NCI-H2081 (cell line): ENCODE measurements at places on chromosomes 6 and 20.

DNA sequence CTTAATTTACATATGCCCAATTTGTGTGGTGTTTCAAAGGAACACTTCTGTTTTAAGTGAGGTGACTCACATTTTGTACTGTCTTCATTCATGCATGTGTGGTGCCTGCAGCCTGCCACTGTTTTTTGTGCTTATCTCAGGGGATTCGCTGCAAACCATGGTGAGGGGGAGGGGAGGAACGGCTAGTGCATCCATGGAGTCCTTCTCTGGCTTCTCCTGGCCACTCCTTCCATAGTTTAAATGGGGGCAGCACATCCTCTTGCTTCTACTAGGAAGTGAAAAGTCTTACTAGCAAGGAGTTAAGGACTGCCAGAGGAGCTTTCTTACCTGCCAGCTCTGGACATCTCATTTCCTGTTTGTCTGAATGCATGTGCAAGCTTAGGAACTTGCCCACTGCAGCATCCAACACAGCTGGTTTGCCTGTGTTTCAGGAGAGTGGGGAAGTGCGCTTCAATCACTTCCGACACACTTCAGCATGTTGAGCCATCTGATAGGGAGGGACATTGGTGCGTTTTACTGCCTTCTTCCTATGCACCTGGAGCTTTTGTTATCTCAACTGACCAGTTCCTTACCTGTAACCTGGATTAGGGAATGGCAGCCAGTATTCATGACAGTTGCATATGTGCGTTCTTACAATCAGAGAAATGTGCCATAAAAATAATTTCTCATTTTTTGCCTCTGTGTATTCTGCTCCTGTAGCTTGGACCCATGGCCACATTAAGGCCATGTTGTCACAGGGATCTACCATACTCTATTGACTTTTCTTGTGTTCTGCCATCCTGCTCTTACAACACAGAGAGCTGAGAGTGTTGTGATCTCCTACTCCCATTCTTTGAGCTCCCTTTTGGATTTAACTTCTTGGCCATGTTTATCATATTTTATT, 211.3 kb downstream of the ARID1B start:
- no peak for DNase-seq

DNA sequence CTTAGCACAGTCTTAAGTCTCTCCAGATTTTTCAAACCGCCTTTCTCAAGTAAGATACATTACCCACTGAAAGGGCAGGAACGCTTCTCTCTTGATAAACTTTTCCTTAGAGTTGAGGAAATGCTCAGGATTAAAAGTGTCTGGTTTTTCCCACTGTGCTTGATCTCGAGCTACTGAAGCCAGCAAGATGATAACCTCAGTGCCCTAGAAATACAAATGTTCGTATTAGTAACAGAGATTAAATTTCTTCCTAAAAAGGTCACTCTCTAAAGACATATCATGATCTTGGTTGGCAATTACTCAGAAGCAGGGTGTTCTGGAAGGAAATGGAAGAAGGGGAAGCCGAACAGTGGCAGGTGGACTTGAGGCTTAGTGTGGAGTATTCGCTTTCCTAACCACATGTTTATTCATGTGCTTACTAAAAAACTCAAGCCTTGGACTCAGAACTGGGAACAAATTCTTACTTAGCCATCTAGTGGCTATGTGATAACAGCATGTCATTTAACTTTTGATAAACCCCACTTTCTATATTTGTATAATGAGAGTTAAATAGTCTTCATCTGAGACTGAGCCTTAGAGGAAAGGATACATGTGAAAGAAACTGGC, 20.1 kb downstream of the C6orf141 start:
- no peak for DNase-seq

GRCh38 chr6:25050356-25050755, 114.6 kb upstream of the RIPOR2 start:
- DNase-seq, result no peak

DNA sequence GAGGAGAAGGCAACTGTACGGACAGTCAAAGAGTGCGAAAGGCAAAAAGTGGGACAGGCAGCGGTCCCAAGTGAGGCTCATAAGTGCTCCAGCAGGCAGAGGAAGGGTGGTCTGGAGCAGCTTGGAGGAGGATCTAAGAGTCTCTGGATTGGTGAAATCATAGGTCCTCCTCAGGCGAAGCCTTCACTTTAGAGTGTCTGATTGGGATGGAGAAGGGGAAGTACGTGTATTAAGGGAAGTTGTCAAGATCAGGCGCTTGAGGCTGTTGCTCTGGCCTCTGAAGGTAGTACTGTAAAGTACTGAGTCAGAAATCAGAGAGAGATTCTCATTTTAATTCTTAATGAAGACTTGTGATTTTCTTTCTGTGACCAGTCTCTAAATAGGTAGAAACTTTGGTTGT, 185.6 kb downstream of the KIF16B start:
- no peak for DNase-seq

DNA sequence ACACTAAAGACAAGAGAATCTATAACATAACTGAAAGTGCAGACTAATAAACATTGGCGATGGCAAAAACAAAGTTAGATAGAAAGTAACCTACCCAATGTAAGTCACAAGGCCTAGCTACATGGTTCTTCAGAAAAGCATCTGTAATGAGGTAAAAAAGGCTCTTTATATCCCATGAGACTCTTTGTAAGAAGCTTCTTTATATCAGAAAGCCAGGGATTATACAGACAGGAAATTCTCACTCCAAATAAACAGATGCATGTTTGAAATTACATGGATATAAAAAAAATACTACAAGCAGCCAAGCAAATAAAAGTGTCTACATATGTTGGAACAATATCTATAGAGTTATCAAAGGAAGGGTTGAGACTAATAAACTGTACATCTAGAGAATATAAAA, 284.9 kb upstream of the NRSN1 start:
- DNase-seq, result no peak

DNA sequence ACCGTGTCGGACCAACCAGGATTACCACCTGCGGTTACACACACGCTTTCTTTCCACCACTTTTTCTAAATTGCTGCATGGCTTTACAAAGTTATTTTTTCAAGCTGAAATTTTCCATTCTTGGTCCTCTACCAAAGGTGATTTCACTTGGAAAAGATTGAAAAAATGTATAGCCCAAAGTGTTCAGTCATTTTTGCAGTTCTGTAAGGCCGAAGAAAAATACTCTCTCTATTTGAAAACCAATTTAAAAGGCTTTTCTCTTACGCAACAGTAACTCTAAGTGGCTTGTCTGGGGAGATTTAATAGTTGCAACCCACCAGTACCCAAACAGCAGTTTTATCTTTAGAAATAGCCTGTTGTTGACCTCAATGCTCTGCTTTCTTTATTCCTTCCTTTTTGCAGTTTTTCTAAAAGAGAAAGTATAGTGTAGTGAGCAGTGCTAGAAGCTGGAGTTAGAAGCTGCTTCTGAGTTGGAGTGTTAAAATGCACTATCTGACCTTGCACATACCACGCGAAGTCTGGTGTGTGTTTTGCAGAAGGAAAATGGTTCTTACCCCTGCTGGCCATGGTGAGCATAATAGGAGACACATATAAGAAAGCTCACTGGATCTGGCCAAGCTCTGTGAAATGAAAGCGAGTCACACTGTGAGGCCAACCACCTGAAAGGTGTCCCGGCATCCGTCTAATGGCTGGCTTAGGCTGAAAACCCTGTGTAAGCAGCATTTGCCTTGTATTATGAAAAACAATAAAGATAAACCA, 271.6 kb upstream of the PRND start:
- no peak for DNase-seq

GRCh38 chr20:54589402-54590030, 114.1 kb downstream of the DOK5 start:
- DNase-seq, result no peak

GRCh38 chr20:61478094-61478493, 226.0 kb downstream of the CDH4 start:
- no peak for DNase-seq

- DNase-seq, result no peak
Observed at GRCh38 chr6:3579652-3580175, 122.9 kb upstream of the SLC22A23 start.

GRCh38 chr6:35354361-35355135, 12.2 kb downstream of the PPARD start:
- DNase-seq, result no peak

GRCh38 chr6:86153521-86153920, 510.8 kb upstream of the SYNCRIP start:
- no peak for DNase-seq

- DNase-seq, result no peak
Observed at GRCh38 chr6:114267897-114268296, 74.9 kb downstream of the HS3ST5 start.

GRCh38 chr6:4401408-4402368, 266.3 kb upstream of the ECI2 start:
- DNase-seq, result no peak

DNA sequence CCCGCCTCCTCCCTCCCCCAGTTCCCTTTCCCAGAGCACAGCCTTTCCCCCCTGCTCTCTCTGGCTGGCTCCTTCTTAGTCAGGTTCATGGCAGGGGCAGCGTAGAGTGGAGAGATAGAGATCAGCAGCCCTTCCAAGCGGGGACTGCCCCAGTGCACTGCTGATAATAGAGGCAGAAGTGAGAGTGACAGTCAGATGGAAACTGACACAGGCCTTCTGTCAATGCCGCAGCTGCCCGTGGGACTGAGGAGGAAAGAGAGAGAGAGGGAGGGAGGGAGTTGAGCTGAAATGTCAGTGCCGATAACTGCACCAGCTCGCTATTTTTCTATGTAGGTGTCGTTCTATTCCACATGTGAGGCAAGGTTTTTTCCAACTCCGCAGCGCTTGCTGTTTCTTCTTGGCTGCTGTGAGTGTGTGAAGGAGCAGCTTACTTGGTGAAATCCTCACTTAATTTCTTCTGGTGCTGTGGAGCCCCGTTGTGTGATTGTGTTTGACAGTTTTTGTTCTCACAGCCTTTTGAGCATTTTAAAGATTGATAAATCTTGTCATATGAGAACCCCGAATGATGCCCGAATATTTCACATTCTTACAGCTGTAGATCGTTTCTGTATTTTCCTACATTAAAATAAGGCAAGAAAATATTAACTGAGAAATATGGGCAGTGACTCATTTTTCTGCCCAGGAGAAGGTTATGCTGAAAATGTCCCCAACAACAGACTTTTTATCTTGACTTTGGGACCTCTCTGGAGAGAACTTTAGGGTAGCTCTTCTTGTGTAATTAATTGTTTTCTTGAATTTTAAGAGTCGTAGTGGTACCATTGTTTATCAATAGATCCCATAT, 386.4 kb upstream of the MMS22L start:
- DNase-seq, result peak; percentile 9

GRCh38 chr6:30350524-30350923, 5.6 kb downstream of the RPP21 start:
- no peak for DNase-seq

DNA sequence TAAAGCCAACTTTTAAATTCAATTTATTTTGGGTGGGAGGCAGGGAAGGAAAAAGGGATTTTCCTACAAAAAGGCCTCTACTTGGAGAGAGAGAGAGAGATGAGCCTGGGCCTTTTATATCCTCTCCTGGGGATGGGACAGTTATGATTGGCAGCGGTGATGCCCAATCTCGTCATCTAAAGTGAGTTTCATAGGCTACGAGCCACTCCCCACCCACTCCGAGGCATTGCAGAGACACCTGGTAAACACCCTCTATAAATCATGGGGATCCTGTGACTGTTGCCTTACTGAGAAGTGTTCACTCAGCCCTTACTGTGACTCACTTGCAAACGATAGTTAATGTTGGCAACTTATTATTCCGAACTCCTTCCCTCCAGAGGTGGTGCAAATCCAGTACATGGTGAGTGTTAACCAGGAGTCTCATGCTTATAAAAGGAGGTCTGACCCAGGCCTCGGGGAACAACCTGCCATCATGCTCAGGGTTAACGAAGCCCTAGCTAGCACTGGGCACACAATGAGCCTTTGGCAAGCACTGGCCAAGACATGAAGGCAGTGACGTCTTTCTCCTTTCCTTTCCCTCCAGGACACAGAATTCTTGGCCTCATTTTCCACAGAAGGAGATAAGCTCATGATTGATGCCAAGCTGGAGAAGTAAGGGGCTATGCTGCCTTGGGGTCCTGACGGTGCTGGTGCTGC, 20.5 kb downstream of the BPIFB4 start:
- no peak for DNase-seq

DNA sequence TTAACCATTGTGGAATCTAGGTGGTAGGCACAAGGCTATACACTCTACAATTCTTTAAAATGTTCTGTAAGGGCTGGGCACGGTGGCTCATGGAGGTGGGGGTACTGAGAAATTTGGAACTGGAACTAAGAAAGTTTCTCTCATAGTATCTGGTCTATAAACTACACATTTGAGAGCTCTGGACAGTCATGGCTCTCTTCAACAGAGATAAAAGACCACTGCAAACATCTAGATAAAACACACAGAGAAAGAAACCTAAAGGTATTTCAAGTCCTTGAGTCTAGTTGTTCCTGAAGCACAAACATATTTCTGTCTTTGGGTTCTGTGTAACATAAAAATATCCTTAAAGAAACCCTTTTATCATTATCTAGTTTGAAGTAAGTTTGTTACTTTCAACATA, 35.2 kb downstream of the ILRUN start:
- DNase-seq, result no peak

- no peak for DNase-seq
Observed at GRCh38 chr6:115362234-115362633, 698.5 kb downstream of the FRK start.

DNA sequence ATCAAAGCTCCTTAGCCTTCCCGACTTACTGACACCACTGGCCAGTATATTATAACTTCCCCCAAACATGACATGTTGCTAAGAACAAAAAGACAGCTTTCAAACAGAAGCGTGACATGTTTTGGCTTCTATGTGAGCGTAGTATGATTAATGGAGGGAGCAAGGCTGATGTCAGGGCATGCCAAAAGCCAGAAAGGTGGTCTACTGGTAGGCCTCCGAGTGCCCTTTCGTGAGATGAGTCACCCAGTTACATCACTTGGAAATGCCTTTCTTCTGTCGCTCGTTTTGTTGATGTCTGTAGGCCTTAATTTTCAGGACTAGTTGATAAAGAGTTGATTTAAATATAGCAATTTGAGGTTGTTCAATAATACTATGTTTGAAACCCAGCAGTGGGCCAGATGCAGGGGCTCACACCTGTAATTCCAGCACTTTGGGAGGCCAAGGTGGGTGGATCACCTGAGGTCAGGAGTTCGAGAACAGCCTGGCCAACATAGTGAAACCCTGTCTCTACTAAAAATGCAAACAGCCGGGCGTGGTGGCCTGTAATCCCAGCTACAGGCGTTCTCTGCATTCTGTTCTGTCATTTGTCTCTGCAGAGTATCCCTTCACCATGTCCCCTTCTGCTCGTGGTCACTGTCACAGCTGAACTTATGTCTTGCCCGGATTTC, 53.3 kb downstream of the CNKSR3 start:
- no peak for DNase-seq

DNA sequence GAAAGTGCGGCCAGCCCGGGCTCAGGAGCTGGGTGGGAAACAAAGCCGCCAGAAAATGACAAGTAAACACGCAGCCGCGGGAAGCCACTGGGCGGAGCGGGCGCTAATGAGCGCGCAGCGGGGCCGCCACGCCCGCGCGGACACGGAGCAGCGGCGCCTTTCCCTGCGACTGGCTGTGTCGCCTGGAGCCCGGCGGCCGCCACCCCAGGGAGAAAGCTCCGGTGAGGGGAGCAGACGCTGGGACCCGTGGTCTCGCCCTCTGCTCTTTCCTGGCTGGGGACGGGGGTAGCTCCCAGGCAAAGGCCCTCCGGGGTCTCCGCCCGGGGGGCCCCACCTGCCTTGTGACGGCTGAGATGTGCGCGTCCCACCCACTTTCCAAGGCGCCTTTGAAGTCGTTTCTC, 54.9 kb downstream of the PRR18 start:
- peak; percentile 33 for DNase-seq

GRCh38 chr6:69489970-69490369, 306.8 kb downstream of the LMBRD1 start:
- DNase-seq, result no peak
